ENCODE measurements at places on chromosomes 3 and 15.

GRCh38 chr3:195583831-195584542 lies at the start of gene APOD:
TSS of gene APOD (minus strand) at chr3:195583940. CDS start at chr3:195579461, 4,479 bp downstream.
- DNase-seq, result peak; percentile 67

- no peak for DNase-seq
These were observed 593.9 kb downstream of the PYDC2 start for GRCh38 chr3:192054881-192055280.

DNA sequence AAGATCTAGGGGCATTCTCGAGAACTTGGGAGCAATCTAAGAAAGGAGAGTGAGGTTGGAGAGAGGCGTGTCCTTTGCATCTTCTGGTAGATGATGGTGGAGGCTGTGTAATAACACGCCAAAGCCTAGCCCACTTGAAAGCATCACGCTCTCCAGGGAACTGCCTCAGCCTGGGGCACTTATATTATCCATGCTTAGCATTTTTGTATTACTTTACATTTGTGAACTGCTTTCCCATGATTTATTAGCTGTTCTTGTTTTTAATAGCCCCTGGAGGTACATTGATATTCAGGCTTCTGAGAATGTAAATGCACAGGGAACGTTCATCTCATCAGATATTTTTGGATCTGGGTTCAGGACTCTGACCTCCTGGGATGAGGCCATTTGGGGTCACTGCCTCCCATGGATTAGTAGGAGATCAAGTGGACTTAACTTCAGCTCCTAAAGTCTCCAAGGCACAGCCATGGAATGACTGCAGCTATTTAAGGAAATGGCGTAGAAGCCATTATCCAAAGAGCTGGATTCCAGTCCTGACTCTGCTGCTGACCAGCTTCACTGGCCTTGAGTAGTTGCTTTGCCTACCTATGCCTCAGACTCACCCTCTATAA lies 124.9 kb downstream of the LPP start:
- DNase-seq, result no peak

DNA sequence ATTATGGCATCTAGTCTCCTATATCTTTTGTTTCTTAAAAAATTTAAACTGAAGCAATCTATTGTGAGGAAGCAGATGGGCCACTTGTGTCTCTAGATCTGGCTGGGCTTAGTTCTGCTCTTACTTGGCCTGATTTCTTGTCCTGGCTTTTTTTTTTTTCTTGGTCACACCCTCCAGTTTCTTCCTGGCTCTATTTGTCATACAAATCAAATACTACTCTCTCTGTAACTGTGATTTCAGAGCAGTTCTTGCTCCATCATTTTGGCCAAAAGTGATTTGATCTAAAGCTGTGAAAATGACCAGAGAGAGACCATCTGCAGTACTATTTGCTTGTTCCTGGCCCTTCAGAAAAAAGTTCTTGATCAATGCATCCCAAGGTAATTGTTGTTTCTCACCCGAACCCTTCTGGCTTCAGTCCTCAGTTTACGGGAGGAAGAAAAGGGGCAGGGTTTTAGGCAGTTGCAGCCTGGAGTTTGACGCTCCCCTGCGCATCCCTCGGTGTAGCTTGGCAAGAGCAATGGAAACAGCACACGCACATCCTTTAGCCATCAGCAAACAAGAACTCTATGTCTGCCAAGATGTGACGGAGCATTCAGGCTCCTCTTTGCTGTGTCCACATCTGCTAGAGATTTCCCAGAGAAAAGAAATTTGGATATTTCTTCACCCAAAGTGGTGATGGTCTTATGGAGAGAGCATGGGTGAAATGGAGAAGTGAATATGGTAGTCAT lies 31.6 kb downstream of the CHST2 start:
- DNase-seq, result no peak

GRCh38 chr3:119302697-119303551 lies 8.7 kb downstream of the ARHGAP31 start:
- no peak for DNase-seq

DNA sequence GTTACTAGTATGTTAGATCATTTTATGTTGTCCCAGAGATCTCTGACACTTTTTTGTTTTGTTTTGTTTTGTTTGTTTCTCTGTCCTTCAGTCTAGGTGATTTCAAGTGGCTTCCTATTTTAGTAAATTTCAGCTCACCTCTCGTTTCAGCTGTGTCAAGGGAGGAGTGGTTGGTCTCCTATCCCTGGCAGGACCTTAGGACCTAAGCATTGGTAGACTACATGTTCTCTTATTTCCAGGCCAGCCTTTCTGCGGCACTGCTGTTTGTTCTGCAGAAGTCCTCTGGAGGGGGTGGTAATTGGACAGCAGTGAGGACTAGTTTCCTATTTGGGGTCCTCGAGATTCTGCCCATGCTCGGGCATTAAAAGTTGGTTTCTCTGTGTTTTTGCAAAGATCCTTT lies 31.8 kb downstream of the MGA start:
- DNase-seq, result no peak

DNA sequence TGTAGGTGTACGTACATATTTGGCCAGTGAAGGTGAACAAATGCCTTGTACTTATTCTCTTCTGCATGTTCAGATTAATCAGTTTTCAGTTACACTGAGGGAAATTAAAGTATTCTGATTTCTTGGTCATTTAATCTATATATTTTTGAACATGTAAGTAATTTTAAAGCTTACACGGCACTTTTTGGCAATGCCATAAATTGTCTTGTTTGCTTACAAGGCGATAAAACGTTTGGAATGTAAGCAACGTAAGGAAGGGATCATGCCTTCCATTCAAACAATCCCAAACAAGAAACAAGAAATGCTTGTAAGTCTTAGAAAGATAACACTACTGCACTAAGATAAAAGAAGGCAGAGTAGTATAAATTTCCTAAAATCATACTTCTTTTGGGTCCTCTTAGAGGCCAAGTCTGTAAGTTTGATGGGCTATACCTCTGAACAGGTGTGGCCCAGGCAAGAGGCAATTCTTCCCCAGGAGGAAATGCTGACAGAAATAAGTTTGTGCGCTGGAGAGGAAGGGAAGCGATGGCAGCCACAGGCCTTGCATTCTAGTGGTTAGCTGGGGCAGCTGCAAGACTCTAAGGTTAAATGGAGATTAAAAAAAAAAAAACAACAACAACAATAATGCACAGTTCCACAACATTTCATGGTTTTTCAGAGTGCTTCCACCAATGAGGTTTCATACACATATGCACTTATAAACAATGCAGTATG lies 73.8 kb downstream of the GOLIM4 start:
- DNase-seq, result no peak

GRCh38 chr15:65130941-65131340 lies 2.7 kb downstream of the PDCD7 start:
- DNase-seq, result no peak

DNA sequence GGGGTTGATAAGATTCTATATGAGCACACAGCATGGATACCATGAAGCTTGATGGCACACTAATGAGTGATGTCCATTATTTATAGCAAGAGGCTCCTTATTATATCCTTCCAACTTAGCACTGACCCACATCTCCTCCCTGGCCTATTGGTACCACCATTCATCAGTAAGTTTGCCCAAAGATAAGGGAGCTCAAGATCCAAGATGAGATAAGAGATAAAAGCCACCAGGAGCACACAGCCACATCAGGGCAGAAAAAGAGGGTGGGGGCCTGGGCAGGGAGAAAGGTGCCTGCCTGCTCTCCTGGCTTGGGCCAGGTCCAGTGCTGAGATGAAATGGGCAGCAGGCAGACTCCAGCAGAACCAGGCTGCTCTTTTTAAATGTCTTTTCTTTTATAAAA lies 4.4 kb upstream of the PPP1R14D start:
- DNase-seq, result no peak

GRCh38 chr15:91308855-91309254 lies 208.8 kb downstream of the SV2B start:
- no peak for DNase-seq

- DNase-seq, result no peak
These were observed 45.4 kb downstream of the FGF7 start for GRCh38 chr15:49468481-49468839.

GRCh38 chr3:46087871-46088270 lies 60.6 kb upstream of the XCR1 start:
- DNase-seq, result no peak

GRCh38 chr15:90982135-90982534 lies 12.2 kb downstream of the PRC1 start:
- DNase-seq, result no peak

GRCh38 chr15:75809986-75810750 lies 33.1 kb upstream of the UBE2Q2 start:
- DNase-seq, result no peak

GRCh38 chr15:94306700-94307650 lies 75.6 kb downstream of the MCTP2 start:
- no peak for DNase-seq

GRCh38 chr3:126208606-126209256 lies 28.3 kb upstream of the ALDH1L1 start:
- no peak for DNase-seq

DNA sequence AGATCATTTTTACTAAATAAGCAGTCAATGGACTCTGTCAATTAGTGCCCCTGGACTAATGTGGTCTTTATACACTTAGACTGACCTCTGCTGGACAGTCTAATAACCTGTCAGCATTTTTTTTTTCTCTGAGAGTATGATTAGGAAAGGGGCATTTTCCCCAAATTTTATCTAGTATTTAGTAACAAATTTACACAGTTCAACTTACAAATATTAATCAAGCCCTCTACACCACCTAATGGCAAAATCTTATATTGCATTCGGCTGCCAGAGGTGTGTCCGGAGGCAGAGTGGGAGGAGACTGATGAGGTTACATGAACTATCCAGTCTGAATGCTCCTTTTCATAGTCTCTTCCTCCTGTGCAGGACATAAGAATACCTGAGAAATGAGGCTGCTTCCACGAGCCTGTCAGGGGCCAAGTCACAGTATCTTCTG lies 36.0 kb upstream of the COLQ start:
- peak; percentile 42 for DNase-seq

DNA sequence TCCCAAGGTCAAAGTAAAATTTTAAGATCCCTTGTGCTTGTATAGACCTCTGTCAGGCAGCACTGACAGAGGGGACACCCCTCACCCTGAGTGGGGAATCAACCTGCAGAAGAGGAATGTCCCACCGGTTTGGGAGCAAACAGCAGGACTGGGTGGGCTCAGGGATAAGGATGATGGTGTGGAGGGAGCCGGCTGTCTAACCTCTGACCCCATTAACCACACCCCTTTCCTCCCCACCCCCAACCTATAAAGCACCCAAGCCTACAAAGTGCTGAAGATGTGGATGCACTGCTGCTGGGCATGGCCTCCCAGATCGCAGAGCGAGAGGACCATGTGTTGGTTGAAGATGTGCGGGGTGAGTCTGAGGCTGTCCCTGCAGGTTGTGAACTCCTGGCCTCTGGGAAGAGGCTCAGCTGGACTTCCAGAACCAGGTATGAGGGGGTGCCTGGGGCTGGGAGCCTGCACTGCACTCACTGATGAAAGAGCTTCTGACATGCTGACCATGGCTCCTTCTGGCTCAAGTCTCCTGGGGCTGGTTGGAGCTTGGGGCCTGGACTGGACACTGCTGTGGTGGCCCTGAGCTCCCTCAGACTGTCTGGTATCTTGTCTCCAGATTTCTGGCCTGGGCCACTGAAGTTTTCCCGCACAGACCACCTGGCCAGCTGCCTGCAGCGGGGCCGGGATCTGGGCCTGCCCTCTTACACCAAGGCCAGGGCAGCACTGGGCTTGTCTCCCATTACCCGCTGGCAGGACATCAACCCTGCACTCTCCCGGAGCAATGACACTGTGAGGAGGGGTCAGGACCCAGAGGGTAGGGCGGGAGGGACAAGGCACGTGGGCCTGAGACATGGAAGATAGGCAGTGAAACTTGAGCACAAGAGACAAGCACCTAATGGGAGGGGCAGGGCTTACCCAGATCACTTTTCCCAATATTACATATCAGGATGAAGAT lies 9.3 kb downstream of the DUOX1 start:
- no peak for DNase-seq

GRCh38 chr3:148218222-148218621 lies 479.5 kb upstream of the AGTR1 start:
- no peak for DNase-seq

DNA sequence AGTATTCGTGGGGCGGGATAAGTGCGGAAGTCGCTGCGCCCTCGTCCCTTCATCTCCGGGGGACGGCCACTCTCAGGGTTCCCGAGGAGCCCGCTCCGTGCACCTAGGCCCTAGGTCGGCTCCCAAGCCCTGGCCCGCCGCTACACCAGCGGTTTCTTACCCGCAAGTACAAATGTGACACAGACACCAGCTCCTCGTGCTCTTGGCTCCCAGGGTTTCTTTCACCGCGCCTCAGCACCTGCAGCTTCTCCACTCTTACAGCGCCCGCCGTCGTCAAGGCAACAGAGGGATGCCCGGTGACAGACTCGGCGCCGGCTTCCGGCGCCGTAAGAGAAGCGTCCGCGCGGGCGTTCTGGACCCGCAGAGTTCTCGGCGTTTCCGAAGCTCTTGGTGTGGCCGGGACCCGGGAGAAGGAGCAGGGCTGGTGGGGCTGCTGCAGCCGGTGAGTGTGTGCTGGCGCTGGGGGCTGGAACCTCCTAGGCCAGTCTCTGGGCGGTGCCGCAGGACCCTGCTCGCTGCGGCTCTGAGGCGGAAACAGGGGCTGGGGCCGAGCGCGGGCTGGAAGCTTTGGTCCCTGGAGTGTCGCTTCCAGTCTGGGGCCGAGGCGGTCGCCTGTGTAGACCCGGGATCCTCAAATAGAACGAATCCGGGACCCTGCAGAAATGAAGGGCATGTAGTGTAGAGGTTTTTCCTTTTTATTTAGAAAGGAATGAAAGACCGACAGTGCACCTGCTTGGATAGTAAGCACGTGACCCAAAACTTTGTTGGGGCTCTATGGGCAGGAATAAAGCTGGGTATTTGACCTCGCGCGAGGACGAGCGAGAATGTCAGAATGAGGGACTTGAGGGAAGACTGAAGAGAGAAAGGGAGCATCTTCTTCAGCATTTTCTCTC lies 155.4 kb upstream of the GOLGA6L4 start:
- peak; percentile 55 for DNase-seq

GRCh38 chr3:175248832-175249231 lies 389.7 kb downstream of the NAALADL2 start:
- DNase-seq, result no peak

- no peak for DNase-seq
These were observed 214.7 kb downstream of the SHQ1 start for GRCh38 chr3:72633534-72633933.

GRCh38 chr3:128763967-128764366 lies 38.0 kb downstream of the RAB7A start:
- no peak for DNase-seq

DNA sequence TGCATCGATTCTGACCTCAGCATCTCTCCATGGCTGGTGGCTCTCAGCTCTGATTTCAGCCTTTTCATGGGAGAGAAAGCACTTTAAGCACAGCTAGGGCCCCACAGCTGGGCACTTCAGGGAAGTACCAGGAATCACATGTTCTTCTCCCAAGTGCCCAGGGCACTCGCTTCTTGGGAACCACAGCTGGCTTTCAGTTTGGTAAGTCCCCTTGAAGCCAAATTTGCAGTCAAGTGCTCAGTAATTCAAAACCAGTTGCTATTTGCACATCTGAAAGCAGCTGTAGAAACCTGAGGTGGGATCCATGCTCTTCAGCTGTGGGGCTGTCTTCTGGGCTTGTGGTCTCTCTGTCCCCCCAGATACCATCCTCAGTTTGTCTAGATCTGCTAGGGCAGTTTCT lies 12.8 kb downstream of the GABRA5 start:
- DNase-seq, result no peak

- no peak for DNase-seq
These were observed 117.7 kb upstream of the PLCL2 start for GRCh38 chr3:16767006-16767405.

GRCh38 chr3:81299481-81299880 lies 462.0 kb downstream of the GBE1 start:
- DNase-seq, result no peak
